ENCODE measurements at places on chromosomes 3 and 15. TPM values are rescaled to one million over a fixed set of nuclear protein-coding genes. Genes with fewer than 3 reads are reported as not detected.

DNA sequence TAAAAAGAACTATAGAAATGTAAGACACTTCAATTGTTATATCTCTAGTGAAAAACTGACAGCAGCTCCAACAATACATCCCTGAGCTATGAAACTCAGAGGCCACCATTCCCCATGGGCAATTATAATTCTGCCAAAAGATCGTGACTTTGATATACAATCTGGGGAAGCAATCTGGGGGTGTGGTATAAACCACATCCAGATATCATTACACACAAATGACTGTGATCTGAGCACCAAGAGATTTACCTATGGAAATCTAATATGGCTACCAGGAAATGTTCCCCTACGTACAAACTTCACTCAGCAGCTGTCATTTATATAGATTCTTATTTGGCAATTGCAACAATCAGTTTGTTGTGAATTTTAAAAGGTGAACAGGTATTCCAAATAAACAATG, 110.3 kb downstream of the FRMD5 start:
- ATAC-seq = no peak

- ATAC-seq = peak; percentile 53
These were observed 204.7 kb upstream of the MCTP2 start for GRCh38 chr15:94026458-94027304.

The PLSCR2 gene
- total RNA-seq = not detected

DNA sequence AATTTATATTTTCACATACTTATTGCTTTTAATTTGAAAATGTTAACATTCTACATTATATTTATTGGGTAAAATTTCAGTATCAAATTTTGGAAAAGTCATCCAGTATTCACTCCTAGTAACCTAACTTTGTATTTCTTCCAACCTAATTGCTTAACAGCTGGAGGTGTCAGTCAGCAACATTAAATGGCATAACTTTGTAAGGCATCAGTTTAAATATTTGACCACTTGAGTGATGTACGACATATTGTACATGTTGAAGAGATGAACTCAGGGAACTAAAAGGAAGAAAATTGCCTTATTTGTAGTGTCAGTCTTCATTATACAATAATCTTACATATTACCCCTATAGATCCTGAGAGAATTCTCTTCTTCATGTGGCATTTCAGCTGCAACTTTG, 326.8 kb downstream of the NAALADL2 start:
- no peak for ATAC-seq

DNA sequence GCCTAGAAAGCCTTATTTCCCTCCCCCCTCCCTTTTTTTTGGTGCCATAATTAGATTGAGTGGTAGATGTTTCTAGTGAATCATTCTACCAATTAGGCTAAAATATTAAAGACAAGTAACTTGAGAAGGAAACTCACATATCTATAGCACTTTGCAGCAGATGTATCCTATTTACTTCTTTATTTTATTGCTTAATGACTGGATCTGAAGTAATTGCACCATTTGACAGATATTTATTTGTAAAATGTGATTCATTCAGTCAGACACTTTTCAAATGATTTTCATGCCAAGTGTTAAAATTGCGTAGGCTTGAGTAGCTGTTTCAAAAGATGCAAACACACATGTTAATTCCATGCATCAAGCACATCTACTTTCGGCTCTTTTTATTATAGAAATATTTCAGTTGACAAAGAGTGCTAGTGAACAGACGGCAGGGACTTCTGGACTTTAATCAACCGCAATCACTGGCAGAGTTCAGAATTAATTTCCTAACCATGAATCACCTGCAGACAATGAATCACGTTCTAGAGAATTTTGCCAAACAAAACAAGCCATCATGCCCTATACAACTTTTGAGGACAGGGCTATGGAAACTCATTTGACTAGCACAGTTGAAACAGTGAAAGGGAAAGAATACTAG, 636.8 kb downstream of the MECOM start:
- peak; percentile 66 for ATAC-seq

The ARGFX gene
- total RNA-seq = not detected

- ATAC-seq = no peak
These were observed 7.3 kb downstream of the RPSA start for GRCh38 chr3:39413691-39414420.

The RBM15B gene
- total RNA-seq = 51.1 TPM

The GNB5 gene
- total RNA-seq = 54.0 TPM

GRCh38 chr15:71547011-71547410, 263.3 kb upstream of the NR2E3 start:
- ATAC-seq = peak; percentile 53

- ATAC-seq = no peak
These were observed 5.6 kb downstream of the ZBTB38 start for GRCh38 chr3:141373768-141374526.

The MUC4 gene
- total RNA-seq = 3.0 TPM

DNA sequence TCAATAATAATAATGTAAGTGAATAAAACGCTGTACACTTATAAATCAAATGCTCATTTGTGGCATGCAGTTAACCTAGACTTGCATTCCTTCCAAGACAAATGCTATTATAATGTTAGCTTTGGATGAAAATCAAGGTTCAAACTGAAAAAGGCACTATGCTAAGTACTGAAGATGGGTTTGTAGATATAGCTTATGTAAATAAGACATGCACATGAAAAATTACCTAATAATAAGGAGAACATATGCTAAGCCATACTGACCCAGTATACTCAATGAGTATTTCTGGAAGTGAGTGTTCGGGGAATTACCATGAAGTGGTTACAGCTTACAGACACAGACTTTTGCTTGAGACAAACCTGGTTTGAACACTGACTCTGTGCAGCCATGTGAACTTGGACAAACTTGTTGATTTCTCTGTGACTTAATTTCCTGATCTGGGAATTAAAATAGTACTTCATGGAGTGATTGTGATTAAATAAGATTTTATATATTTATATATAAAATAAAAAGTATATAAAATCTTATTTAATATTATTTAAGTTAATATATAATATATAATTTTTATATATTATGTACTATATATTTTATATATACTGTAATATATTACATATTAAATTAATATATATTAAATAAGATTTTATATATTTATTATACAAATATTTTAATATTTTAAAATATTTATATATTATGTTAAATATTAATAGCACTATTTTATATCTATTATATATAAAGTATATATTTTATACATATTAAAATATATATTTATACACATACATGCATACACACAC, 159.2 kb downstream of the ZPLD1 start:
- ATAC-seq = no peak

DNA sequence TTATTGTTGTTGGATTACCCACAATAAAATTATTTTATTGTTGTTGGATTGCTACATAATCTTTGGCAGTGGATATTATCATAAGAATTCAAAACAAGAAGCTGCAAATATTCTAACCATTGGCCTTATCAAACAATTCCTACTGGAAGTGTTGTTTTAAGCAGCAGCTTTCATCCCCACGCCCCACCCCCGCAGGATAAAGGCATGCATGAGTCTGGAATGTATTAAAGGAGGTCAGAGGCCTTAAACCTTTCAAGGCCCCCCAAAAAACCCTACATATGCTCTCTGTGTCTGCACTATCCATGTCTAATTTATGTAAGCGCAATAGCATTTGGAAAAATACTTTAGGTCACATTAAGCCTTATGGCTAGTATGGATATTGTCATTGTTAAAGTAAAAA, 23.1 kb downstream of the P3H2 start:
- no peak for ATAC-seq

- peak; percentile 32 for ATAC-seq
These were observed 777 bp downstream of the LOXL1 start for GRCh38 chr15:73927003-73927475.

The TMPRSS7 gene
- not detected for total RNA-seq

GRCh38 chr15:95263751-95264150, 1032.4 kb downstream of the MCTP2 start:
- no peak for ATAC-seq

DNA sequence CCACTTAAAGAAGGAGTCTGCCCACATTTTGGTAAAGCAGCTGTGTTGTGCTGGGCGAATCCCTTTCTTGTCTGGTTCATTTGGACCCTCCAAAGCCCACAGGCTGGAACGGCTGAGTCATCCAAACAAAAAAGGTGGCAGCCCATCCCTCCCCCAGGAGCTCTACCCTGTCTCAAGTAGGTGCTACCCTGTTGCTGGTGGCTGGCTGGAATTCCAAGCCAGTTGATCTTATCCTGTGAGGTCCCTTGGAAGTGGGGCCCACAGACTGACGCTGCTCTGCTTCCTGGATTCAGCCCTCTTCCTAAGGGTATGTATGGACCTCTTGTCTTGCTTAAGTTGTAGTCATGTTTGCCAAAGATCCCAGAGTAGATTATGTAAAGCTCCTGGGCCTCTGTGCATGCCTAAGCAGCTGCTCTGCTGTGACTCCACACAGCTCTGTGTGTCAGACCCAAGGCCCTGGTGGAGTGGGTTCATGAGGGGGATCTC, 44.5 kb downstream of the CCR1 start:
- peak; percentile 10 for ATAC-seq

- ATAC-seq = no peak
These were observed 22.3 kb upstream of the ZBTB38 start for GRCh38 chr3:141346007-141346406.

DNA sequence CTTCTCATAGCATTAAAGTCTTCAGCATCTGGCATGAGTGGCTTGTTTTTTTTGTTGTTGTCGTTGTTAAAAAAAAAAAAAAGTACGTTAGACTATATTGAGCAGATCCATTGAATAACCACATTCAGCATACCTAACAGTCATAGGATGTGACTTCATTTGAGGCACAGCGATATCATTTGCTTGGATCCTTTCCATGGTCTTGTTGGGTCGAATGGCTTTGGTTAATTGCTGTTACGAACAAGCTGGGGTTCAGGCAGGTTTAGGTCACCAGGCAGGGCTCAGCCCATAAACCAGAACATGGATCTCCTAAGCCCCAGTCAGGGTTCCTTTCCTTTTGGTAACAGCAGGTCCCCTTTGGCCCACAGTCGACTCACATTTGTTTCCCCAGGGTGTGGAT, 76.2 kb downstream of the POLR2M start:
- ATAC-seq = no peak

The GPR27 gene
- total RNA-seq = 2.8 TPM

Data from gastroesophageal sphincter (tissue), 4 donors.